NCI-H345 (cell line): ENCODE measurements at places on chromosomes 12 and 14.

- no peak for DNase-seq
Measured at GRCh38 chr14:31000629-31001338, 24.7 kb upstream of the AP4S1 start.

DNA sequence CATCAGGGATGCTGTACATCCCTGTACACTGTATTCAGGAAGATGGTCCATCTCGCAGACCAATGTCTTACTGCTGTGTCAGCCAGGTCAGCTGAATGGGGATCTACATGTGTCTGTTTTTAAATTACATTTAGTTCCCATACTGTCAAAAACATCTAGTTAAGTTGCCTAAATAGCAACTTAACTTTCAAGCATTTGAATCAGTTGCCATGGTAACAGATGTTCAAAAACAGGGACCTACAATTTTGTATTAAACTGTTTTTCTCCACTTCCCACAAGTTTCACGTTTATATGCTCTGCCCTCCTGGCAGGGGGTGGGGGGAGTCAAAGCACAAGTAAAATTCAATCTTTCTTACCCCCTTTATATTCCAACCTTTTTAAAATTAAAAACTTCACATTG, 38.3 kb downstream of the C12orf42 start:
- no peak for DNase-seq

- DNase-seq: no peak
Measured at GRCh38 chr14:80805136-80805535, 136.4 kb downstream of the CEP128 start.

- no peak for DNase-seq
Measured at GRCh38 chr12:81502912-81503695, 256.0 kb downstream of the PPFIA2 start.

DNA sequence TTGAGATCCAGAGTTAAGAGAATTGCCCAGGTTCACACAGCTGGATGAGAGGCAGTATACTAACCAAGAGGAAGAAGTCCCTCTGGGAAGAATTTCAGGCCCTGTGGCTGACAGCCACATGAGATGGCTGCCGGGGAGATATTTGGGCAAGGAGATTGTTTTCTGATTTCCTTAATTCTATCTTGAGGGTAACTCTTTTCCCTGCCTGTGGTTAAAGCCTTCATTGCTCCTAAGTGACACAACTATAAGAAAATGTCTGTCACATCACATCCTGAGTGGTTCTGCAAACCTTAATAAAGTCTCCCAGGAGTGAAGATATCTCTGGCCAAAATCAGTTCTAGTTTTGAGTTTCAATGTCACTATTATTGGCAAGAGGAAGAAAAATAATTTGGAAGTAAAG, 9.6 kb downstream of the ARHGDIB start:
- DNase-seq: no peak

GRCh38 chr12:103334466-103334865, 161.3 kb downstream of the C12orf42 start:
- no peak for DNase-seq

DNA sequence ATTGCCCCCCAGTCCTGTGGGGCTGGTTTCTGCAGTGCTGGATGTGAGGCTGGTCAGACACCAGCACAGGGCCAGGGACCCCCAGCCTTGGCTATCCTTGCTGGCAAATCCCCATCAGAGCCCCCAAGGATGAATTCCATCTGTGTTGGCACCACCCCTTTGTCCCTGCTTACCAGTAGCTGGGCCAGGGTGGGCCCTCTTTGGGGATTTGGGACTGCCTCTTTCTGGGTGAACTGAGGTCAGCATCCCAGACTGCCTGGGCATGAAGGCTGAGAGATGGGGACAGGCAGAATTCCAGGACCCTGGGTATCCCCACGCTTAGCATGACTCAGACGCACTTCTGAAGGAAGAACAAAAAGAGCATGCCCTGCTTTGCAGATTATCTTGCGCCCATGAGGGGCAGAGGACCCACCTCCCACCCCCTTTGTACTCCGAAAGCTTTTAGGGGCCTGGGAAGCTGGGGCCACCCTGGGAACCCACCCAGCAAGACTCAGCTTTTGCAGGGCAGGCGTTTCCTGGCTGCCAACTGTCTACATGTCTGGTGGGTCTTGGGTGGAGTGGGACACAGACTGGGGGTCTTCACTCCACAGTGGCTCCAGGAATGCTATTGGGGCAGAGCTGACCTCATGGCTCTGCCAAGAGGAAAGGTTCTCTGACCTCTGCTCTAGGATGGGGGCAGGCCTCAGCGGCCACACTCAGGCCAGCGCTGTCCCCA, 26.8 kb downstream of the RFLNA start:
- no peak for DNase-seq

DNA sequence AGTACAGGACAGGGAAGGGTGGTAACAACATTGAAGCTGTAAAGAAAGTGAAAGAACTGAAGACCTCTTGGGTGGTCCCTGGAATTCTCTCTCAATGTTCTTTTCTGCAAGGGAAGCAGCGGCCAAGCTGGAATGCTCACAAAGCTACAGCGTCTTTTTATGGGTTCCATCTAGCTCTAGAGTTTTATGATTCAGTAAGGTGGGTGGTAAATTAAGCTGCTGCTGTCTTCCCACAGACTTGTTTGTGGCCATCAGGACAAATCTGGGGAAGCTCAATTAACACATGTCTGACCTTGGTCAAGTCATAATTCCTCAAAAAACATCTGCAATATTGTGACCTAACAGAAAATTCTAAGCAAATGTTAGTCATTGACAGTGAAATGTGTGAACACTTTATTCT, 139.1 kb downstream of the MED13L start:
- no peak for DNase-seq

DNA sequence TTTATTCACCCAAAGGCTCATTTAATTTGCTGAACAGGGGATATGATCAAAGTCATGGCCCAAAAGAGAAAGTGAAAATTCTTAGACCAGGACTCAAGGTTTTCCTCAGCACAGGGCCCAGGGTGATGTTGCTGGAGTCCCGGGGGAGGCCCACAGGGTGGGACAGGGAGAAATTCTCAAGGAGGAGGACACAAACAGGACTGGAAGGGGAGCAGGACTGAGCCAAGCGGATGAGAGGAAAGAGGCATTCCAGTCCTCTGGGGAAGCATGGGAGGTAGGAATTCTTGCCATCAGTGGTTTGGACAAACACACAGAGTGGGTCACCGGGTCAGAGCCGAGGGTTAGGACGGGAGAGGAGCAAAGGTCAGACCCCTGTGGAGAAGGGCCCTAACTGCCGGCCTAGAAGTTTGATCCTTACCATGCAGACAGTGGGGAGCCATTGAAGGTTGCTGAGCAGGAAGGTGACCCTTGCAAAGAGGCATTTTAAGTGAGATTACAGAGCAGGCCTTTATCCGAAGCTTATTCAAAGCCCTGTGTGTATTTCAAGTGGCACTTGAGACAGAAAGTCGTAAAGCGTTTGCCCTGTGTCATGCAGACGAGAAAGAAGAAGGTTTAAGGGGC, 68.4 kb upstream of the PTGR2 start:
- no peak for DNase-seq

DNA sequence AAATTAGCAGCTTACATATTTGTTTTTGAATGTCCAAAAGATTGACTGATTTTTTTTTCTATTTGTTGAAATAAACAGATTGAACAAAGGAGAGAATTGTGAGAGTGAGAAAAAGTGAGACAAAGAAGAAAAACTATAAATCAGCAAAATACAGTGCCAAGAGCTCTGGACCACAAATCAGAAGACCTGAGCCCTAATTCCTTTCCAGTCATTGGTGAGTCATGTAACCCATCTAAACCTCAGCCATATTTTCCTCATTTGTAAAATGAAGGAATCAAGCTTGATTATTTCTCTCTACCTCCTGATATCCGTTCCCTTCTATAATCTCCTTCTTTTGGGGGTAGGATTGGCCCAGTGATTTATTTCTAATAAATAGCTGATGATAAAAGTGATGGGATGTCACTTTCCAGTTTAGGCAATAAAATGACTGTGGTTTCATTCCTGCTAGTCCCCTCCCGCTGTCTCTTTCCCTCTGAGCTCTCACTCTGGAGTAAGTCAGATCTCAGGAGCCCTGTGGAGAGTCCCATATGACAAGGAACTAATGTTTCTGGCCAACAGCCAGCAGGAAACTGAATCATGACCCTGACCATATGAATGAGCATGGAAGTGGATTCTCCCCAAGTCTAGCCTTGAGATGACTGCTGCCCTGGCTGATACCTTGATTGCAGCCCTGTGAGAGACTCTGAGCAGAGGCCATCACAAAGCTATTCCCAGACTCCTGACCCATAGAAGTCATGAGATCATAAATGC, 218.9 kb downstream of the ACSS3 start:
- peak; percentile 4 for DNase-seq

GRCh38 chr14:32300136-32300535, 29.0 kb upstream of the AKAP6 start:
- no peak for DNase-seq

DNA sequence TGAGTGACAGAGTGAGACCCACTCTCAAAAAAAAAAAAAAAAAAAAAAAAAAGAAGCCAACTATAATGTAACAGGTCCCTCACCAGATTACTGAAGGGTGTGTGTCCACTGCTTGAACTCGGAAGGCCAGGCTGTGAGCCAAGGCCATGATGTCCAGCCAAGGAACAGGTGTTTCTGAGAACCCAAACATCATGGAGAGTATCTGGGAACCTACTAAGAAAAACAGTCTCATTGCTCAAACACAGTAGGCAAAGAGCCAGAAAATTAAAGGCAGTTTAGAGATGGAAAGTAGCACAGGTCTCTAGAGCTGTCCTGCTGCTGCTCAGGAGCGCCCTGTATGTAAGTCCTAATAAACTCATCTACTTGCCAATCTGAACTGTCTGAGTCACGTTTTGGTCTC, 12.5 kb upstream of the MAP4K5 start:
- no peak for DNase-seq

DNA sequence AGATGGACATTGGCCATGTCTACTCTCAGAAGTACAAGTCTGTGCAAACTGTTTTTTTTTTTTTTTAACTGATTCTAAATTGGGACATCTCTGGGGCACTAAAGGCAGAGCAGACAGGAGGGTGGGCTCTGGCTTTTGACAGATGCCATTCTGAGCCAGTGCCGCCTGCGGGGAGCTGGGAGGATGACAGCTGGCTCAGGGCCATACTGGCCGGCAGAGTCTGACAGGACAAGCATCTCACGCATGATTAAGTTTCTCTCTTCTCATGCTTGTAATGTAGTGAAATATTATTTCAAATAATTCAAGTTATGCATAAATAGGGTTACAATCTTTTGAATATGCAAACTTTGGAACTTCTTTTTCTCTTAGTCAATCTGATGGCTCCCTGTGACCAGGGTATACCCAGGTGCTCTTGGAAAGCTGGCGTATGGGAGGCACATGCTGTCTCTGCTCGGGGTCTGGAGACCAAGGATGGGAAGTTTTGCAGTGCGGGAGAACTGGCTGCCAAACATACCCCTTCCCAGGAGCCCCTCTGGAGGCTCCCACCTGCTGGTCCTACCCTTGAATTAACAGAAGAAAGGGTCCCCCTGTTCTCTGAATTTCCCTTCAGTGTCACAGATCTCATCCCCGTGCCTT, 7.6 kb downstream of the CDCA4 start:
- no peak for DNase-seq

- no peak for DNase-seq
Measured at GRCh38 chr12:32343496-32343895, 55.9 kb upstream of the FGD4 start.

GRCh38 chr14:95275494-95275893, 44.2 kb downstream of the CLMN start:
- no peak for DNase-seq

DNA sequence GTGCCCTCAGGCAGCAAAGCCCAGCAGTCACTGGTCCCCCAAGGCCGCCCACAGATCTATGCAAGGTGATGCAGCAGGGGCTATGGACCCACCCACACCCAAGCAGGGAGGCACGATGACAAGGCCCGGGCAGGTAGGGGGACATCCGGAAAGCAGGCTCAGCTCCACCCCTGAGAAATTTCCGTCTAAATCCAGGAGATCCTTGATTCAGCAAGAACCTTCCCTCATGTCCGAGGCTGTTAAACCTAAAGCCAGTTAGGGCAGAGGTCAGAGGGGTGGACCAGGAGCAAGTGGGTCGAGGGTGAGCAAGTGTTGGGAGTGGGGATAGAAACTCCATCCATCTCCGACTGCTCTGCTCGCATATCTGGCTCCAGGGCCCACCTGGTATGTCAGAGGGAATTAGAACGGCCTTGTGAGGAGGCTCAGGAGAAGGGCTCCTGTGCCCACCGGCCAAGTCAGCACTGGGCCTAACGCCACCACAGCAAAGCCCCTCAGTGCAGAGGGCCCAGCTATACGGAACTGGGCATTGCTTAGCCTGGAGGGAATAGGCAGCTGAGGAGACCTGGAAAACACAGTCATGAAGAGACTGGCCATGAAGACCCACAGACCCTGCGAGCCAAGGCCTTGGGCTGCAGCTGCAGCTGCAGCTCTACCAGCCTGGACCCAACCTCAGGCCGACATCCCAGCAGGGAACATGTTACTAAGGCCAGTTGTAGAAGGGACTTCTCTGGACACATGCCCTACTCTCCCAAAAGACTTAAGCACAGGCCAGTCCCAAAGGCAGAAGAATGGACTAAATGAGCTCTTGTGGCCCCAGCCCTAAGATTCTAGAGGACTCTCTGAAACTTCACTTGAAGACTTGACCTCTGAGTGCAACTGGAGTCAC, 34.3 kb downstream of the DAD1 start:
- no peak for DNase-seq

- no peak for DNase-seq
Measured at GRCh38 chr14:52348776-52349175, 34.7 kb downstream of the PTGER2 start.
